ENCODE measurements at places on chromosomes 1 and 21.
A peak's percentile ranks its signal among the peaks of the same experiment; 100 is the strongest.

DNA sequence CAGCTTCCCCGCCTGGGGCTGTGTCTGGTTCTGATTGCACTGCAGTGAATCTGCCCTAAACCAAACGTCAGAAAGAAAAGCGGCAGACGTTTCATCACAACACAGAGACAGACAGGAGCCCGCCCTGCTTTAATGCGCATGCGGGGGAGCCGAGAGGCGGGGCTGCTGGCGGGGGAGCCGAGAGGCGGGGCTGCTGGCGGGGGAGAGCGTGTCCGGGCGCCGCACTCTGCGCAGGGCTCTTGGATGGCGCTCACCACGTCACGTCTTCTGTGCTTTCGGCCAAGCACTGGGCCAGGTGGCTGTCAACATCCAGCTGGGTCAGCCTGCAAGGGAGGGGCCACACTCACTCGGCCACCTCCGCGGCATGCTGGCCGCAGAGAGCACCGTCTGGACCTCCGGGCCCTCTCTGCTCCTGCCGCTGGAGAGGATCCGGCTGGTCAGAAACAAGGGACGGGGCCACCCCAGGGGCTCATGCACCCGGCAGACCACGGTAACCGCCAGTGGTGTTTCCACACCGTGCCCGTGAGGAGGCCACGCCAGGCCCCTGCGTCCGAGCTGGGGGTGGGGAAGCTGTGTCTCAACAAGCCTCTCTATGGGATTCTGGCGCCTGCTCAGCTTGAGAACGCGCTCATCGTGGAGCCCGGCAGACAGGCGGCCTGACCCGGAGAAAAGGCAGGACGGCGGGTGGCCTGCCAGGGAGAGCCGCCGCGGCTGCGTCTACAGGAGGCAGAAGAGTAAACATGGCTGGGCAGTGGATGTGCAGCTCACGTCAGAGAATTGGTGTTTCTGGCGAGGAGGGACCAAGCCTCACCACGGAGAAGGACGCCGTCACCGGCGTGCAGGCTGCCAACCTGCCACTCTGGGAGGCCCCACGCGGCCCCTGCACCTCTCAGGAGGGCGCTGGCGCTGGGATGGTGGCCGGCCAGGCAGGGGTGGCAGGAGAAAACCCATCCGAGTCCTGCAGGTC, 4.8 kb downstream of the FAAP20 start:
- DNase-seq = peak; percentile 85

GRCh38 chr1:114251573-114251939, 97.9 kb upstream of the SYT6 start:
- DNase-seq = no peak

- DNase-seq = no peak
These were observed 105.1 kb downstream of the PBX1 start for GRCh38 chr1:164664127-164664526.

GRCh38 chr1:3170561-3171453, 101.8 kb downstream of the PRDM16 start:
- no peak for DNase-seq

DNA sequence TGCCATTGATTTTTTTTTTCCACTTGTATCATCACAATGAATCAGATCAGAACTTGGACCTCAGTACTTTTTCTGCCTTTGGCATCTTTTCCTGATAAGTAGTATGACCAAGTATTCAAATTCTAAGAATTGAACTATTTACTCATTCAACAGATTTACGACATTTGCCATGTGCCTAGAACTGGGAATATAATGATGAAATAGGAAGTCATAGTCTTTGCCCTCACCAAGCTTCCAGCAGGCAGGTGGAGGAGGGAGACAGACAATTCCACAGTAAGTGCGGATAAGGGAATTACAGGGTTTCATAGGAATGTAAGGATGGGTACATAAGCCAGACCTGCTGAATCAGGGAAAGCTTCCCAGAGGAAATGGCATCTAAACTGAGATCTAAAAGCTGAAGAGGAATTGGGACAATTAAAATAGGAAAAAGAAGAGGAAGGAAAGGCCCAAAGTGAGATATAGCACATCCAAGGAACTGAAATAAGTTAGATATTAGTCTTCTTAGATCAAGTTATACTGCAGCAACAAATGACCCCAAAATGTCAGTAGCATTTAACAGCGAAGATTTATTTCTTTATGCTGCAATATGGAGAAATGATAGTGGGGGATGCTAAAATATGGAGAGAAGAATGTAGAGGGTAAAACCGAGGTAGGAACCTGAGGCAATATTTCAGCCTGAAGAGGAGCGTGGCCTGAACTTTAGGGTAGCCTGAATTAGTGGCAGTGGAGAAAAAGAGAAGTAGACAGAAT, 5.3 kb upstream of the DDX59 start:
- DNase-seq = no peak

Data from T-helper 17 cell (primary cell).